ENCODE measurements at places on chromosomes 2 and 18.

- no peak for DNase-seq
Measured at GRCh38 chr2:127146071-127146725, 39.2 kb upstream of the BIN1 start.

DNA sequence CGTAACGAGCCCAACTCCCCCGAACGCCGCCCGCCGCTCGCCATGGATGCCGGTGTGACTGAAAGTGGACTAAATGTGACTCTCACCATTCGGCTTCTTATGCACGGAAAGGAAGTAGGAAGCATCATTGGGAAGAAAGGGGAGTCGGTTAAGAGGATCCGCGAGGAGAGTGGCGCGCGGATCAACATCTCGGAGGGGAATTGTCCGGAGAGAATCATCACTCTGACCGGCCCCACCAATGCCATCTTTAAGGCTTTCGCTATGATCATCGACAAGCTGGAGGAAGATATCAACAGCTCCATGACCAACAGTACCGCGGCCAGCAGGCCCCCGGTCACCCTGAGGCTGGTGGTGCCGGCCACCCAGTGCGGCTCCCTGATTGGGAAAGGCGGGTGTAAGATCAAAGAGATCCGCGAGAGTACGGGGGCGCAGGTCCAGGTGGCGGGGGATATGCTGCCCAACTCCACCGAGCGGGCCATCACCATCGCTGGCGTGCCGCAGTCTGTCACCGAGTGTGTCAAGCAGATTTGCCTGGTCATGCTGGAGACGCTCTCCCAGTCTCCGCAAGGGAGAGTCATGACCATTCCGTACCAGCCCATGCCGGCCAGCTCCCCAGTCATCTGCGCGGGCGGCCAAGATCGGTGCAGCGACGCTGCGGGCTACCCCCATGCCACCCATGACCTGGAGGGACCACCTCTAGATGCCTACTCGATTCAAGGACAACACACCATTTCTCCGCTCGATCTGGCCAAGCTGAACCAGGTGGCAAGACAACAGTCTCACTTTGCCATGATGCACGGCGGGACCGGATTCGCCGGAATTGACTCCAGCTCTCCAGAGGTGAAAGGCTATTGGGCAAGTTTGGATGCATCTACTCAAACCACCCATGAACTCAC, 673 bp downstream of the PCBP1 start:
- DNase-seq = peak; percentile 47

GRCh38 chr2:104849618-104850141, 4.2 kb upstream of the POU3F3 start:
- DNase-seq = no peak

GRCh38 chr18:48946329-48946835, 4.4 kb downstream of the SMAD7 start:
- no peak for DNase-seq

GRCh38 chr2:226898897-226899296, 63.0 kb downstream of the RHBDD1 start:
- no peak for DNase-seq

GRCh38 chr2:177161741-177162460, 50.7 kb upstream of the HNRNPA3 start:
- DNase-seq = peak; percentile 63

- DNase-seq = no peak
Measured at GRCh38 chr2:32942793-32943485, 3.8 kb upstream of the LTBP1 start.

GRCh38 chr18:74862094-74862493, 264.4 kb downstream of the ZNF407 start:
- DNase-seq = no peak

DNA sequence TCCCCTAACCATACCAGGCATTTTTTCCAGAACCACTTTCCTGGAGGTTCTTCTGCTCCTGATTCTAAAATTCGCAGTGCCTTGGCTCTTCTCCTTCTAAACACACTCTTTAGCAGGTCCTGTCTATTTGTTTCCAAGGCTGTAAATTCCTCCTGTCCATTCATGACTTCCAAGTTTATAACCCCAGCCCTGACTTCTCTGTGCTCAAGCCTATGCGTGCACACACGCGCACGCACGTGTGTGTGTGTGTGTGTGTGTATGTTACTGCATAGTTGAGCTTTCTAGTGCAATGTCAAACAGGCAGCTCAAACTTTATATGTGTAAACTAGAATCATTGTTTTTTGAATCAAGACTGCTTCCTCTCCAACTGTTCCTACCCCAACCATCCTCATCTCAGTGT, 337.7 kb downstream of the LRRTM1 start:
- DNase-seq = no peak

GRCh38 chr2:86793752-86794151, 3.0 kb upstream of the CD8A start:
- DNase-seq = no peak

DNA sequence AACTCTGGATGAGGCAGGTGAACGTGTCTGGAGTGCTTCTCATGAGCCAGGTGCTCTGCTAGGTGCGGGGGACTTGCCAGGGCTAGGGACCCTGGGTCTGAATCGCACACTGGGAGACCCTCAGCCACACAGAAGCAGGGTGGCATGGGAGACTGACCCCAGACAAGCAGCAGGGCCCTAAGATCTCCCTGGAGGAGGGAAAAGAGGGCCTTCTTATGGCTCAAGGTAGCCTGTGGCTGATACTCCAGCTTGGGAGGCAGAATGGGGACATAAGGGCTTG, 12.8 kb upstream of the CIB4 start:
- DNase-seq = no peak

GRCh38 chr2:233101141-233101540, 41.0 kb downstream of the INPP5D start:
- no peak for DNase-seq

DNA sequence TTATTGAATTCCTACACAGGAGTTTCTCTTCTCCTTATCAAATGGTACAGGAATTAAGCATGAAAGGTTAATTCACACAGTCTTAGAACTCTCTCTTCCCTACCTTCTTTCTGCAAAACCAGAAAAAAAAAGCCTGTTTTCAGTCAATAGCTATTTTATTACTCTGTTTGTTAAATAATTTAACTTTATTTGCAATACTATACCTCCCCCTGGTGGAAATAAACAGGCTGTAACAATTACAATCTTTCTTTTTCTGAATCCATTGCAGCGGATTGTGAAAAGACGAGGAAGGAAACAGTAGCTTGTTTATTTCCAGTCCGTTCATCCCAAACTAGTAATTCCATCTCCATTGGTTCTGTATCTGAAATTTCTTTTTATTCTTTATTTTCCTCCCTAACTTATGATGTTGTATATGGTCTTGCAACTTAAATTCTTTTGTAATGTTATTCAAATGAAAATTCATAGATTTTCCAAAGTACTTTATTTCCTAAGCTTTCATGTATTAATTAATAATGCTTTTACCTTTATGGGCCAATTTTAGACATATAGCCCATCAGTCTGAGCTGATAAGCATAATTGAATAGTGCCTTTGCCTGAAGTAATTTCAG, 165.2 kb downstream of the SH3BP4 start:
- DNase-seq = no peak

DNA sequence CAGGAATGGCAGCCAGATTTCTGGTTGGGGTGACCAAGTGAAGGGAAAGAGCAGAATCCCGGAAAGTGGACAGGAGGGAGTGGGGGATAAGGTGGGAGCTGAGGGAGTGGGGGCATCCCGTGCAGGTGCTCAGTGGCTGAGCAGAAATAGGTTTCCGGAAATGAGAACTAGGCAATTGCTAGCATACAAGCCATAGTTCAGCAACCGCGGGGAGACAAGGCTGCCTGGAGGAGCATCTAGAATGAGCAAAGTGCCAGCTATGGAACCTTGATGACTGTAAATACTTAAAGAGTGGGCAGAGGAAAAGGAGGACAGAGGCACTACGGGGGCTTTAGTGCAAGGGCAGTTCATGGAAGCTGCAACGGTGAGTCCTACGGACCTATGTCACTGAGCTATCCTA, 220.2 kb downstream of the BCL11A start:
- DNase-seq = no peak

DNA sequence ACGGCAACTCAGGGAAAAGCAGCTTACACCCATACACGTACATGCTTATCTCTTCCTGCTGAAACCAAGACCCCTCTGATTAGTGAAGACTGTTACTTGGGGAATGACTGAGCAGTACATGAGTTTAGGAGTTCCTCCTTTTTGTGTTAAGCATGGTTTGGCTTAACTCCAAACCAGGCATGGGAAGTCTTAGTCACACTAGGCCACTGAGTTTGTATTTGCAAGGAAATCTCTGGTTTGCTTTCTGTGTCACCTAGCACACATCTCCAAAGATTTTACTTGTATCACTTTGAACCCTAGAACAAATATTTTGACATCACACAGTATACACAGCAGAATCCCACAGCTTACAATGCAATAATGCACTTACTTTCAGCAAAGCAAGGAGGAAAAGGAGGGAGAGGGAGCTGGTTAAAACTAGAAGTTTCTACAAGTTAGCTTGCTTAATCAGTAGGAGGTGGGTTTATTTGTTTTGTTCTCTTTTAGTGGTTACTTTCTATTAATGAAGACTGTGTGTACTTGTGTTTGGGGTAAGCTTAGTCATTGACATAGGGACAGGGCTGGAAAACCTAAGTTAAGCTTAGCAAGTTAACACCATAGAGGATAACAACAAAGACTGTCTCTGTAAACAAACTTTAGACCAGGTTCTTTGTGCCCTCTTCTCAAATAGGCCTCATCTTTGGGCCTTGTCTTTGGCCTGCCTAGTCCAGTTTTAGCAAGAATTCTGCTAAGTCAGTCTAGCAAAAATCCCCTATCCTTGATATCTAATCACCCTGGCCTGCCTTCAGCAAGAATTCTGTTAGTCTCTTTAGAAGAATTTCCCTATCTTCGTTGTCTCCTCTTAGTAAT, 219.4 kb downstream of the MREG start:
- no peak for DNase-seq

- peak; percentile 83 for DNase-seq
Measured at GRCh38 chr2:172103471-172104272, 972 bp upstream of the DLX2 start.

DNA sequence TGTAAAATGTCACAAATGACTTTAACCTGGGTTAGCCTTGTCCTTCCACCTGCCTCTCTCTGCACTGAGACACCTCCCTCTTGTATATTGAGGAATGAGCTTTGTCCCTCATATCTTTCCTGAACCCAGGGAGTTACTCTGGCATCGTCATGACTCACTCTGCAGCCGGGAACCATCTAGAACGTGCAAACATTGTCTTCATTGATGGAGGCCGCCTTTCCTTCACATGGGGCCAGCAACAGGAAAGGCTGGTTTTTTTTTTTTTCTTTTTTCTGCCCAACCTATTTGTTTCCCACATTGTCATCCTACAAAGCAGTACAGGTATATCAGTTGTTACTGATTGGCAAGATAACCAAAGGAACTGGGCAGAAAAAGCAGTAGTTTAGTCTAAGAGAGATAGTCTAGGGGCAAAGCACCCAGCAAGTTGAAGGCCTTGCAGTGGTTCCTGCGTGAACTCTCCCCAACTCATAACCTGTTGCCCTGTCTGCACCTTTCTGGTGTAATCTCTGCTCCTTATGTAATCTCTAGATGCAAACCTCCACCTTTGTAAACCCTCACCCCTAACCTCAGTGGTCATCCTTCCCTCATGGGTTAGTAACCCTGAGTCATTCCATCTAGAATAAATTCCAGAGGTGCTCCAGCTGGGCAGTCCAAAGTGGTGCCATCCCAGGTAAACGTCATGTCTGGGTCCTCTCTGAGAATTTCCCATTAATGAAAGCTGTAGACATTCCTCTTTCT, 38.3 kb downstream of the SLC40A1 start:
- DNase-seq = no peak

DNA sequence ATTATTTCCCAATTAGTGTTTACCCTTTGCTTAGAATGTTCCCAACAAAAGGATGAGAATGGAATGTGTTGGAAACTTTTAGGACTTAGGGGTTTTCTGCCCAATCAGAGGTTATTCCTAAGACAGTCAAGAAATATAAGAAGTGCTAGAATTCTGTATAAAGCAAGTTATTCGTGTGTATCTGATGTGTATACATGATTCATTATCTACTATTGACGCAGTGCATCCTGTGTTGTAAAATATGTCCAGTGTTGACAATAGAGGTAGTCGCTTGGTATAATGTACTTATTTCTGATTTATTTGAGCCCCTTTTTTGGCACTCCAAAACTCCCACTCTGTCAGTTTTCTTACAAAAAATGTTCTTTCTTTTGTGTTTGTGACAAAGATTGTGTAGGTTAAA, 881 bp downstream of the PIKFYVE start:
- DNase-seq = no peak

- no peak for DNase-seq
Measured at GRCh38 chr2:74864728-74865722, 31.1 kb downstream of the HK2 start.

DNA sequence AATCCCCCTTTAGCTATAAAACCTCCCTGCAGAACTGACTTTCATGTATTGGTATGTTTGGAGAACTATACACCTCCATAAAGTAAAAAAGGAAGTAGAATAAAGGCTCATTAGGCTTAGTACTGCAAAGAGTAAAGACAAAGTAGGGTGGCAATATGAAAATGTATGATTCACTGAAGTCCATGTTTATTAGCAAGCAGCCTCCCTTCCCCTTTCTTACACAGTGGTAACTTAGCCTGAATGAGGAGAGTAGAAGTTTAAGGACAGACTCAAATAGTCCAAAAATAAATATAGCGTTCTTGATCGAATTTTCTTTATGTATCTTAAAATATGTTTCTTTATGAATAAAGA, 1.5 kb downstream of the ZNF804A start:
- no peak for DNase-seq

DNA sequence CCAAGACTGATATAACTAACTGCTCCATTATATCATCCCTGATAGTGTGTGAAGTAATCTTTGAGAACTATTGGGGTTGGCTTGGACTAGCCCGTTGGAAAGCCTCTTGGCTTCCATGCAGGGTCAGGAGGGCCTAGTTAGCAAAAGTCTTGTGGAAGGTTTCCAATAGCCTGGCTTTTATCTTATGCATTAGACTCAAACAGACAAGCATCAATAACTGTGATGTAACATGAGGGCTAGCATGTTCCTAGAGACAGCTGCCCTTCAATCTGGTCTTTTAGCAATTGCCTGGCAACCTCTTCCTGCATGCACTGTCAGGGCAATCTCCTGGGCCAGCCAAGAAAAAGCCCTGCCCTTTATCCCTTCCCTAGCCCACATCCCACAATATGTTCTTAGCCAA, 18.2 kb downstream of the SLC8A1 start:
- no peak for DNase-seq

DNA sequence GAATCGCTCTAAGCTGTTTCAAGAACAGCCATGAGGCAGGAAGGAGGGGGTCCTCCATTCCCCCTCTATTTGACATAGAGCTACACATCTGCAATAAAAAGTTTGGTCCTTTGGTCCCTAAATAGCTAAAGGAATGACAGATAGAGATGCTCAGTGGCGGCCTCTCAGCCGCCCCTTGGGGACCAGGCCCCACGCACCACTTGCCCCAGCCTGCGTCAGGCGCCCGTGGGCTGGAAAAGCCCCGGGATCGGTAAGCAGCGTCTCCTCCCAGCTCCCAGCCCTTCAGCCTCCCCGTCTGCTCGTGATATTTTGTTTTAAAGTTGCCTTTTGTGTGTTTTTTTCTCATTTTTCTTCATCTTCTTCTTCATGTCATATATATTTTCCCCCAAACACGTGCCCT, 321.0 kb downstream of the CELF4 start:
- no peak for DNase-seq

- no peak for DNase-seq
Measured at GRCh38 chr18:37346048-37346447, 219.6 kb downstream of the CELF4 start.

All from D341Med (cell line).